ENCODE measurements at places on chromosomes 5 and 9.

DNA sequence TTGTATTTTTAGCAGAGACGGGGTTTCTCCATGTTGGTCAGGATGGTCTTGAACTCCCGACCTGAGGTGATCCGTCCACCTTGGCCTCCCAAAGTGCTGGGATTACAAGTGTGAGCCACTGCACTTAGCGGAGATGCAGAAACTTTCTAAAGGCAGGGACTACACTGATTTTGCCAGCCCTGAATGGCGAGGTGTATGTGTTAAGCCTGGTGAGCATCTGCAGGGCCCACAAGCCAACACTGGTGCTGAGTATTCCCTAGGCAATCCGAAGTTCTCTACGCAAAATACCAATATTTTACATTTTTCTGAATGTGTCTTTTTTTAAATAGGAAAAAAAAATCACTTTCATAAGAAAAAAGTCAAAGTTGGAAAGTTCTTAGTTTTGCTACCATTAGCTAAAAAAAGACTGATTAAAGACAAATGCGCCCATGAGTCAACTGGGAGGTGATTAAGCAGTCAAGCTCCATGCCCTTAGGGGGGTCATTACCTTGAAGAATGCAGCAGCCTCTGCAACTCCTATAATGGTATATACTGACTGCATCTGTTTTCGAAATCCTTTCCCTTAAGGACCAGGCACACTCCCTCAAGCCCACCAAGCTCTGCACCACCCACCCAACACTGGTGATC lies 502.8 kb downstream of the BNC2 start:
- DNase-seq: peak; percentile 79

DNA sequence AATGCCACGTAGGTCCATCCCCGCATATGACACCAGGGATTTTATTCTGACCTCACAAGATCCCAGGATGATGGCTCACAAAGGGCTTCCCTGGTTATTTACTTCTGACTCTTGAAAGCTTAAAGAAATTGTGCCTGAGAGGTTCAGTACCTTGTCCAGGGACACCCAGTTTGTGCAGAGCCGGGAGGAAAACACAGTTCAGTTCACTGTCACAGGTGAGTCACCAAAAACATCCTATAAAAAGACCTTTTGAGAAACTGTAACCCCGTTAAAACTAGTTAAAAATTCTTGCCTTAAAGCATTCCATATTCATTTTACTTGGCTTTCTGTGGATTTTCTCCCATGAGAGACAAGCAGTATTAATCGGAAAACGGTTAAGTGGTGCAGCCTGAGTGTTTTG lies 56.6 kb downstream of the ZNF510 start:
- DNase-seq: no peak

DNA sequence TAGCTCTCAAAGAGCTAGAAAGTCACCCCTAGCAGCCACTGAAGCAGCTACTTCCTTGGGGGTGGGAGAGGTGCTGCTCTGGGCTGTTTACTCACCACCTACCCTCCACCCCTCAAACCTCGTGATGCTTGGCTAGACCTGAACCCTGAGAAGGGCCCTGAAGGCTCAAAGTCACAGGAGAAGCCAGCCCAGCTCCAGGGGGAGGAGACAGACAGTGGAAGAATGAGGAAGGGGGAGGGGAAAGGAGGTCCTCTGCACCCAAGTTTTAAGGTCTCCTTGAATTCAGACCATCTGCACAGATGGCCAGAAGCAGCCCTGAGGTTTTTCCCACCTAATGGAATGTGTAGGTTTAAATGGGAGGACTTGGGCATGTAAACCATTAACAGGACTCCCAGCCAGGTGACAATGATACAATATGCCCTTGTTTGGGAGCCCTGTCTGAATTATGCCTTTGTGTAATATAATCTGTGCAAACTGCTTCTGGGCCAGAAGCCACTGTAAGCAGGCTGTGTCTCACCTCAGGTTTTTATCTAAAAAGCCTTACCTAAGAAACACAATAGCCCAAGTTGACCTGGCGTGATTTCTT lies 180.5 kb downstream of the PIK3R1 start:
- no peak for DNase-seq

DNA sequence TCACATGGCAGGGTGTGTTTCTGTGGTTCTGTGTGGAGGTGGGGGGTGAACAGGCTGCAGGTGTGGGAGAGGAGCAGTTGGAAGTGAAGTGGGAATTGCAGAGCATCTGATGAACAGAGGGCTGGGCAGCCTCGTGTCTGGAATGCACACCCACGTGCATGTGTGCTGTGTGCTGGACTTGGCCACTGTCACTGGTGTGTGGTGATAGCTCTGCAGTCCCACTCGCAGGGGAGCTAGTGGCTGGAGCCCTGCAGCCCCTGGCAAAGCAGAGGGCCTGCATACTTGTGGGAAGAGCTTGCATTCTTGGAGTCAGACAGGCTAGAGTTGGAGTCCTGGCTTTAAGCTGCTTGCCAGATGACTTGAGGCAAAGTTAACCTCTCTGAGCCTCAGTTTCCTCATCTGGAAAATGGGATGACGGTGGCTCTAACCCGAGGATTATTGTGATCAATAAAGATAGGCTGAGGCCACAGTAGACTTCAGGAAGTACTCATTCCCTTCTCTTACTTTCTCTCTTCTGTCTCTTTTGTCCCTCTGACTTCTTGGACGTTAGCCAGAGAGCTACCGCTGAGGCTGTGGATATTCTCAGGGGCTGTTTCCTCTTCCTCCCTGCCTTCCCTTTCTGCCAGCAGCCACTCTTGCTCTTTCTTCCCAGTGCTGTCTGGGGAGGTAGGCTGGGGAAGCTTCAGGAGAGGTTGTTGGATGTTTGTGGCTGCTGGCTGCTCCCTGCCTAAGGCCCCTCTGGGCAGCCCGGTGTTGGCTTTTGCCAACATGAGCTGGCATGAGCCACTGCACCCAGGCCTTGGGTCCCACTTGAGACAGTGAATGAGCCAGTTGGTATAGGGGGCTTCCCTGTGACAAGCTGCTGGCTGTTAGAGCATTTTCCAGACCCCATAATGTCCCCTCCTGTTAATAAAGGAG lies 18.3 kb downstream of the PSAT1 start:
- peak; percentile 65 for DNase-seq

DNA sequence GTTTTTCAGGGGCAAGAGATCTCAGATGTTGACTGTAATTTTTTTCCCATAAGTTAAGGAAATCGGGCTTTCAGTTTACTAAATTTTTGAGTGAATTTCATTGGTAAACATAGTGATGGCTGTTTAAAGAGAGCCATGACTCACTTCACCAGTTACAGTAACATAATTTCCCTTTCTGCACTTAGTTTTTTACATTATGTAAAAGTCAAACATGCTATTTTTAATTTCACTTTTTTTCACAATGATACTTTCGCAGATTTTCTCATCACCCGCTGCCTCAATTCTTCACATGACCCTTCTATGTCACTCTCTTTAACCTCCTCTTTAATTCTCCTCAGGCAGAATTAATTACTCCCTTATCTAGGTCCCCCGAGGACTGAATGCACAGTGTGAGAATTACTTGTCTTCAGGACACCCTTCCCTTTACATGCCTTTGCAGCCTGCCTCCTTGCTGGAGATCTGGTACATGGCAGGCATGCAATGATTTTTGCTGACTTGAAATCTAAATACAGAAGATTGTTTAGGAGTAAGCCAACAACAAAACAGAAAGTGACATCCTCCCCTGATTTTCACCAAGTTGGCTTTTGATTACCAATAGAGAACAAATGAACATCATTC lies 217.5 kb upstream of the S1PR3 start:
- DNase-seq: peak; percentile 24

GRCh38 chr9:86876621-86877196 lies 70.6 kb downstream of the GAS1 start:
- no peak for DNase-seq

GRCh38 chr5:142087920-142088679 lies 20.5 kb upstream of the NDFIP1 start:
- no peak for DNase-seq

GRCh38 chr5:181039471-181039870 lies 595 bp upstream of the BTNL9 start:
- no peak for DNase-seq

- DNase-seq: no peak
Observed at GRCh38 chr9:78010445-78010844, 21.2 kb downstream of the GNAQ start.

DNA sequence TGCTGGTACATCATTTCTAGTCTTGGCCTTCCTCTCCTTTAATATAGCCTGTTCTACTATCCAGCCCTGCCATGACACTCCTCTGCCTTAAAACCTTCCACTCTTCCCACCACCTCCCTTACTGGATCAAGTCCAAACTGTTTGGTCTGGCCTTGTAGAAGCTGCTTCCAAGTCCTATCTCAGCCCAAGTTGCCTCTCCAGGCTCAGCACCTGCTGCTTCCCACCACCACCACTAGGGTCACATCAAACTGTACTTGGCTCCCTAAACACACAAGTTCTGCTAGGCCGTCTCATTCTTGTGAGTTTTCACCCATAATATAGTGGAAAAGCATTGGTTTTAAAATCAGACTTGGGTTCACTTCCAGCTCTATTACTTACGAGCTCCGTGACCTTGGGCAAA lies 1.4 kb downstream of the NDUFA8 start:
- DNase-seq: peak; percentile 40

GRCh38 chr5:100553209-100553608 lies 18.0 kb downstream of the FAM174A start:
- no peak for DNase-seq

DNA sequence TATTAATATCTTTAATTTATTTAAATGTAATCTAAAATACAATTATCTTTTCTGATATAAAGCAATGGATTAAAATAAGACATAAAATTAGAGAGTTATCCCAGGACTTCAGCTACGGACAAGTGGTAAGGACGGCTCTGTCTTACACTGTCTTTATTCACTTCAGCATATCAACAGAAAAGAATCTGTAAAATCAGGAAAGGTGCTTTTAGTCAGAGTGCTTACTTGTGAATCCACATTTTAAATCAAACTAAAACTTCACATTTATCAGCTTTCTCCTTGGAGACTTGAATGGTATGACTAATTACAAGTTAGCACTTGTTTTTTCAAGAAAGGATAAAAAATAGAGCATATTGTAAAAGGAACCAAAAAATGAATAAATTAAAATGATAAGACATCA lies 39.3 kb downstream of the ST8SIA4 start:
- no peak for DNase-seq

- no peak for DNase-seq
Observed at GRCh38 chr5:7875151-7875550, 6.2 kb downstream of the MTRR start.

GRCh38 chr5:66519626-66520025 lies 76.6 kb upstream of the MAST4 start:
- DNase-seq: no peak

DNA sequence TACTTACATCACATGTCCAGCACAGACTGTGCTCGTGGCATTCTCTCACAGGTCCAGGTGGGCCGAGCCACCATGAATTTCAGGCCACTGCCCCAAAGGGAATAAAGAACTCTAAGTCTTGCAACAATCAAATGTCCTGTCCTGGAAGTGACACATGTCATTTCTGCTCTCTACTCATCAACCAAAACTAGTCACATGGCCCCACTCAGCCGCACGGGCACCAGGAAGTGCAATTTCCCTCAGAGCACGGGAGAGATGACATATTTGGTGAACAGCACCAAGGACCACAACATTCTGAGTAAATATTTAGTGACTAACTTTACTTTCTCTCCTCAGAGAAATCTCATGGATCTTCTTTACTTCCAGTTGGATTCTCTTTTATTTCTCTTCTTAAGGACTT lies 131.1 kb upstream of the TUT7 start:
- no peak for DNase-seq

GRCh38 chr9:36064448-36065037 lies 27.8 kb downstream of the RECK start:
- peak; percentile 38 for DNase-seq

DNA sequence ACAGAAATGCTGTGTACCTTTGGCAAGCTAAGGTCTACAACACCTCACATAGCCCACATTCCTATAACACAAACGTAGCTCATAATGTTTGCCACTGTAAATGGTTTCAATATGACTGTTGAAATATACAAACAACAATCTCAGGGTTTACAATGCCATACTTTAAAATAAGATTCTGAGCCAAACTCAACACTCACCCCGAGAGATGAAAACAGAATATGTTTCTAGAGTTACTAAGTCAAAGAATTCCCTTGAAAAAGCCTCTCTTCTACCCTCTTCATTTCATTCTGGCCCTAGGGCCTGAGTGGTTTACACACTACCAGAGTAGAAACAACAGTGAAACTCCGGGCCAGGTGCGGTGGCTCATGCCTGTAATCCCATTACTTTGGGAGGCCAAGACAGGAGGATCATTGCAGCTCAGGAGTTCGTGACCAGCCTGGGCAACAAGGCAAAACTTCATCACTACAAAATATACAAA lies 72.6 kb downstream of the MYO10 start:
- DNase-seq: no peak

GRCh38 chr5:20041326-20042274 lies 53.6 kb upstream of the CDH18 start:
- no peak for DNase-seq

DNA sequence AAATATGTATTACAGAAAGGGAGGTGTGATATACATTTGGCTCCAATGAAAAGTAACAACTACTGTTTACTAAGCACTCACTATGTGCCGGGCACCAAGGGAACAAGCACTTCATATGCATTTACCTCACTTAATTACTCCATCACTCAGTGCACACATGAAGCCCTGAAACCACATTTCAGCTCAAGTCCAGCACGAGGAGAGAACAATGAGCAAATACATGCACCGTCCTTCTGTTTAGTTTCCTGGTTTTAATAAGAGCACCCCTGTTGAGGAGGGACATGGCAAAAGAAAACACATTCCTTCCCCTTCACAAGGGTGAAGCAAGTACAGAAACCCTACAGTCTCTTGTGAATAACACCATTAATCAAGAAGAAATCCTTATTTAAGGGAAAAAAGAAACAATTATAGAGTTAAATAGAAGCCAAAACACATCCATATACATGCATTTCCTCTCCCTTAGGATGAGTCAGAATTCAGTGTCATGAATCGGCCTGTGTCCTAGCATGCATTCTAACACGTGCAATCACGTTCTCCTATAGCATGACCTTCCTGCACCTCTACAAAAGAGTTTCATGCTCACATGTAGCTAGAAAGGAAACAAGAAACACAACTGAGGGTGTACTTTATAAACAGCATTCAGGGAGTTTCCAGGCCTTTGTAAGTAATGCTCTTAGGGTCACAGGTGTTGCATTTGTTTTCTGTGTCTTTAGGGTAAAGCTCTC lies 411.6 kb downstream of the BNC2 start:
- peak; percentile 51 for DNase-seq

- DNase-seq: peak; percentile 26
Observed at GRCh38 chr5:149886060-149886459, 58.5 kb downstream of the PDE6A start.

GRCh38 chr5:2430606-2431005 lies 320.9 kb downstream of the IRX2 start:
- DNase-seq: no peak

GRCh38 chr5:3161672-3162071 lies 410.2 kb upstream of the IRX2 start:
- no peak for DNase-seq

- DNase-seq: no peak
Observed at GRCh38 chr5:74420947-74421346, 219.6 kb downstream of the ENC1 start.

- DNase-seq: no peak
Observed at GRCh38 chr9:136522314-136523237, 23.3 kb downstream of the NOTCH1 start.
